ENCODE measurements at places on chromosomes 3 and 15. TPM values are rescaled to one million over a fixed set of nuclear protein-coding genes. Genes with fewer than 3 reads are reported as not detected.

DNA sequence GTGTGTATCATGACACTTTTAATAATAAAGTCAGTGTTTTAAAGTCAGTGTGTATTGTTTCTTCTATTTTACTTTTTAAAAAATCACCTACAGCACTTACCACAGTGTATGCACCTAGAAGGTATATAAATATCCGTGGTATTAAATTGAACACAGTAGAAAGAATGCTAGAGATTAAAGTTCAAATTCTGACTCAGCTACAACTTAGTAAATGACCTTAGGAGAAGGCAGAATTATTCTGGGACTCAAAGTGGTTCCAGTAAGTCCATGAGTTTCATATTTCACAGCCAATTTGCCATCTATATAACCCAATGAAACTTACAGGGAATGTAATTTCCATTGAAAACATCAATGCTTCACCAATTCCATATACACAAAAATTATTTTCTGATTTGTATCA, 52.7 kb upstream of the MAP4 start:
- H3K36me3 ChIP-seq = peaks cover 16% of the 10 kb centered on the region
- no peak overlapping the region for H3K27ac ChIP-seq
- H3K4me1 ChIP-seq = peaks cover 17% of the 10 kb centered on the region

DNA sequence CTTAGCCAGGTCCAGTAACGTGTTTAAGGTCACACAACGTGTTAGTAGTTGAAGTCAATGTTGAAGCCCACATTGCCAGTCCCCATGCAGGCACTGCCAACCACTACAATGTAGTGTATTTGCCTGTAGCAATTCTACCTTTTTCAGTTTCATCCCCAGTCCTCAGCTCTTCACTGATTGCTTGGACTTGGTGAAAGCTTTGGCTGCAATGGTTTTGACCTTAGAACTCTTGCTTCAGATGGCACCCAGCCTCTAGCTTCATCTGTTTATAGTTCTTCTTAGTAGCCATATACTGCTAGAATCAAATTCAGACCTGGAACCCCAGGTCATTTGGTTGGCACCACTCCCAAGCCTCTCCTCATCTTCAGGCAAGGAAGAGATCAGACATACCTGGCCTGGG, 345.4 kb upstream of the SEMA6D start:
- H3K4me3 ChIP-seq = no peak overlapping the region
- no peaks in the 10 kb centered on the region for H3K36me3 ChIP-seq
- H3K4me1 ChIP-seq = no peaks in the 10 kb centered on the region
- H3K27me3 ChIP-seq = no peaks in the 10 kb centered on the region
- H3K27ac ChIP-seq = no peak overlapping the region

LOXL1 gene
- 1.3 TPM for total RNA-seq

CAV3 gene
- total RNA-seq = not detected

GRCh38 chr15:36659917-36660316, 80.5 kb downstream of the CDIN1 start:
- DNase-seq = no peak
- H3K4me3 ChIP-seq = no peak overlapping the region
- no peaks in the 10 kb centered on the region for H3K4me1 ChIP-seq
- no peak overlapping the region for H3K27ac ChIP-seq
- H3K27me3 ChIP-seq = no peaks in the 10 kb centered on the region

- DNase-seq = no peak
- H3K4me3 ChIP-seq = no peak overlapping the region
- H3K27ac ChIP-seq = no peak overlapping the region
- H3K27me3 ChIP-seq = no peaks in the 10 kb centered on the region
Observed at GRCh38 chr3:36132214-36132613, 248.1 kb upstream of the STAC start.

HRH1 gene
- 0.15 TPM for total RNA-seq

ACTRT3 gene
- 1.3 TPM for total RNA-seq

DOCK3 gene
- total RNA-seq = 1.5 TPM

GRCh38 chr15:70533931-70534742, 229.2 kb downstream of the UACA start:
- peaks cover 45% of the 10 kb centered on the region for H3K4me1 ChIP-seq
- peaks cover 16% of the 10 kb centered on the region for H3K27me3 ChIP-seq
- H3K27ac ChIP-seq = no peak overlapping the region
- DNase-seq = no peak

DNA sequence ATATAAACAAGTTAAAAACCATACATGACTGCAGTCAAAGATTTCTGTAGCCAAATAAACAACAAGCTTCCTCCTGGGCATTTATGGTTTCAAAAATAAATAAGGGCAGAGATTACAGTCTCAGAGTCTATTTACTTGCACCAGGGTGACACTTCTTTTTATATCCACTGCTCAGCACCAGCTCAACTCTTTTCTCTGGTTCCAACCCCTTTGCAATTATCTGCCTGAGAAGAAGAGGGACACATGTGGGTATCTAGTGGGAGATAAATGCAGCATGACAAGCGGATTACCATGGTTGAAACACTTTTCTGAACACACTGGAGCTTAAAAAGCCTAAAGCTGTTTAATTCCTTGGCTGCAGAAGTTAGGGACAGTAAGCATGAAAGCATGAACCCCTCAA, 311.5 kb downstream of the CNTN3 start:
- H3K36me3 ChIP-seq = no peaks in the 10 kb centered on the region
- no peak overlapping the region for H3K27ac ChIP-seq
- no peaks in the 10 kb centered on the region for H3K4me1 ChIP-seq
- H3K27me3 ChIP-seq = no peaks in the 10 kb centered on the region
- no peak for DNase-seq
- H3K4me3 ChIP-seq = no peak overlapping the region

ACKR2 gene
- 0.66 TPM for total RNA-seq

DNA sequence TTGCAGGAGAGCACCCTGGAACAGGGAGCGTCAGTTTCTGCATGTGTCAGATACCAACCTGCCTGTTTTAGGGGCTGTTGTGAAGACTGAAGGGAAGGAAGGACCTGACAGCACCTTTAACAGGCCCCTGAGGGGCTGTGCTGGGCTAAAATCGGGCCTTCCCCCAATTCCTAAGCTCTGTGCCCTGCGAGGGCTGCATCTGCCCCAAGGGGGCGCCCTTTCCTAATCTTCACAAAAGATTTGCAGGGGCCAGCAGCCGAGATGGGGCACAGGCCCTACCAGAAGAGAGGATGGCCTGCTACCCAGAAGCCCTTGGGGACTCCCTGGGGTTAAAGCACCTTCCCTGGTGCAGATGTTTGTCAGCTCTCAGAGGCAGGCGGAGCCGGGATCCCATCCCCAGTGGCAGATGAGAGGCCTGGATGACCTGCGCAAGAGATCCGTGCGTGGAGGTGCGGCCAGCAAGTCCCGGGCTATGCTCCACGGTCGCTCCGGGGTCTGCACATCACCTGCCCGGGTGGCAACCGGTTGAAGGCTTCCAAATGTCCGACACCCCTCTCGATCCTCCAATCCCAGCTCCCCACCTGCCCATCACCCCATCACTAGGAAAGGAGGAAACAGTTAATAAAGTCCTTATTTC, 53.6 kb downstream of the RHCG start:
- peak; percentile 22 for DNase-seq
- H3K4me3 ChIP-seq = no peak overlapping the region
- H3K27ac ChIP-seq = no peak overlapping the region
- H3K36me3 ChIP-seq = no peaks in the 10 kb centered on the region
- H3K4me1 ChIP-seq = no peaks in the 10 kb centered on the region

GRCh38 chr3:38978729-38979128, 73.0 kb downstream of the SCN11A start:
- H3K36me3 ChIP-seq = no peaks in the 10 kb centered on the region
- no peak overlapping the region for H3K27ac ChIP-seq
- H3K4me3 ChIP-seq = no peak overlapping the region
- H3K27me3 ChIP-seq = peaks cover 14% of the 10 kb centered on the region

SPESP1 gene
- total RNA-seq = 1.2 TPM

CLDN16 gene
- not detected for total RNA-seq

ITGB5 gene
- total RNA-seq = 2.2 TPM
